ENCODE measurements at places on chromosomes 1 and 21.
A peak's percentile ranks its signal among the peaks of the same experiment; 100 is the strongest.

- no peak for DNase-seq
These were observed 663.7 kb downstream of the ADGRL2 start for GRCh38 chr1:82464362-82465001.

GRCh38 chr1:238239343-238239742, 348.6 kb upstream of the ZP4 start:
- no peak for DNase-seq

GRCh38 chr1:5579966-5580365, 412.3 kb downstream of the NPHP4 start:
- DNase-seq: no peak

DNA sequence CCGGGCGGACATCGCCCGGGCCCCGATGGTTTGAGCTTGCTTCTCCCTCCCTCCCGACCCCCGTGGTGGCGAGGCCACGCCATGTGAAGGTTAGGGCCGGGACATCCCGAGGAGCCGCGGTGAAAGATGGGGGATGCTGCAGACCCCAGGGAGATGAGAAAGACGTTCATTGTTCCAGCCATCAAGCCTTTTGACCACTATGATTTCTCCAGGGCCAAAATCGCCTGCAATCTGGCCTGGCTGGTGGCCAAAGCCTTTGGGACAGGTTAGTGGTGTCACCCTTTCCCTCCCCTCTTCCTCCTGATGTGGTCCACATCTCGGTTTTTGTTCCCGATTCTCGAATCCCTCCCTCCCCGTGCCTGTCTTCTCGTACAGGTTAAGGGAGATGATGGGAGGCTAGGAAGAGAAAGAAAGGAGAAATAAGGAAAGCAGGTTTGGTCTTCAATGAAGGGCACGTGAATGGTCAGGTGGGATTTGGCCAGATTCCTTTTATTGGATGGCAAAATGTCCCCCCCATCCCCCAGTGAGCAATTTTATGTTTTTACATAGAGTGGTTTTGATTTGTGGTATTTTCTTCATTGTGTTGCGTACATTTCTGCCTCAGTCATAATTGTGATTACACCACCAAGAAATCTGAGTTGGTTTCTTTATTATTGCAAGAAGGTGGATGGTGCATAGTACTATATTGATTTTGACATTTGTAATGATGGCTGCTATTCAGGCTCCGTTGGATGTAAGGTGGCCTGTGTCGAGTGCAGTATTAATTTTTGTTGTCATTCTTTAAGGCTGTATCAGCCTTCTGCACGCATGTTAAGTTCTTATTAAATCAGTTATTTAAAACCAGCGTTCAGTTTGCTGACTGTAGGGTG, 1.2 kb downstream of the CAMSAP2 start:
- DNase-seq: peak; percentile 68

DNA sequence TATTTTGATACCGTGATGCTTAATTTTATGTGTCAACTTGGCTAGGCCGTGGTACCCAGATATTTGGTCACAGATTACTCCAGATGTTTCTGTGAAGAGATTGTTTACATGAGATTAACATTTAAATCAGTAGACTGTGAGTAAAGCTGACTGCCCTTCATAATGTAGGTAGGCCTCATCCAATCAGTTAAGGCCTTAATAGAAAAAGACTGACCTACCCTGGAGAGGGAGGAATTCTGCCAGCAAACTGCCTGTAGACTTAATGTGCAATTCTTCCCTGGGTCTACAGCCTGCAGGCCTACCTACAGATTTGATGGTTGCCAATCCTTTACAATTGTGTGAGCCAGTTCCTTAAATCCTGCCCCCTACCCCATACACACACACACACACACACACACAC, 4.3 kb downstream of the SETSIP start:
- DNase-seq: no peak

- no peak for DNase-seq
These were observed 48.9 kb downstream of the SYF2 start for GRCh38 chr1:25183126-25183980.

- no peak for DNase-seq
These were observed 922 bp downstream of the CPT2 start for GRCh38 chr1:53197291-53198200.

DNA sequence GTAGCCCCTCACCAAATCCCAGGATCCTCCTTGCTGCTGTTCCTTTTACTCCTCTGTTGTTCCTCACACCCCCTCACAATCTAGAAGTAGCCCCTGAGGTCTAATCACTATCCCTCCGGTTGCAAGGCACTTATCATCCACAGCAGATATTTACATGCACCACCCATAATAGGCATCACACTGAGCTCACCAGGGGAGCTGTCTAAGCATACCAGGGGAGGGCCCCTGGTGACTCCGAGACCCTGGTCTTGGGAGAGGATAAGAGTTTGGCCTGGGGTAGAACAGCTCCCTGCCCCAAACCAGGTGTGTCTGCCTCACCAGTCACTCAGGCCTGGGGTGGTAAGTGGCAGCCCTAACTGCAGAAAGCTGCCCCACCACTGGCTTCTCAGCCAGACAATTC, 37.3 kb upstream of the ZC3H12A start:
- DNase-seq: no peak

- DNase-seq: peak; percentile 63
These were observed 20.9 kb downstream of the SLC1A7 start for GRCh38 chr1:53121319-53122172.

DNA sequence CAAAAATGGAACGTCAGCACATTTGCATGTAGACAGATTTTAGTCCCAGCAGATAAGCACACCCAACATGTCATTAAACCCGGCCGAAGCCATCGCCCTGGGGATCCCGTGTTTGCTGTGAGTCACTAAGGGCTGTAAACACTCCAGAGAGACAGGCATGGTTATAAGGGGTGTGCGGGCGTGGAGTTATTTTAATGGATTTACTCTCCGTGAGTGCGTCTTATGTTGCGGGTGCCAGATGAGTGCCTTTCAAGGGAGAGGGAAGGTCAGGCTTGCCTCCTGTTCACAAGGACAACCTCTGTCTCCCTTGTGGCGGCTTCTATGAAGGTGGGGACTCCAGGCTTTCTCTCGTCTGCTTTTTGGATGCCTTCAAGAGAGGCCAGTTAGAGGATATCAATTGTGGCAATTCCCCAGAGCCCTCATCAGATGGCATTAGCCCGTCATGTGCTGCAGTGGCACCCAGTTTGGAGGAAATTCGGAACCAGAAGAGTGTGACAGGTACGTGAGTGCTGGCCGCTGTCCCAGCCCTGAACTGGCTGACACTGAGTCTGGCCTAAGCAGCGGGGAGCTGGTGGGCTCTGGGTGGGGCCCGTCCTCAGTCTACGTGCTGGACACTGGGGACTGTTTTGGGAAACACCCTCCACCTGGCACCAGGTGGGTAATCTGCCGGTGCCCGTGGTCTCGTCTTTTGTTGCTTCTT, 223.8 kb upstream of the TMEM51 start:
- DNase-seq: no peak

- DNase-seq: no peak
These were observed 27.2 kb upstream of the MGST3 start for GRCh38 chr1:165603810-165604209.

DNA sequence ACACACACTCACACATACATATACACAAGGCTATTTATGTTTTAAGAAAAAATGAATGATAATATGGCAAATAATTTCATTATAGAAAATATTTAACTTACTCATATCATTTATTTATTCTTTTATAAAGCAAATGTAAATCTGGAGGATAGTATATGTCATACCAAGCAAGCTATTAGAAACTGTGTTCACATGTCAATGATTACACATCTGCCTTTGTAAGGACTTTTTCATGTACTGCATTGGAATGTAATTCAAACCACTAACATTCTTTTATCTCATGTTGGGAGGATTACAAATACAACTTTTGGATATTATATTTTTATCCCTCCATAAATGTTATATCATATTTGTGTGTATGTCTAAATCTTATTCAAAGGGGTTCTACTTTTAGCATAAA, 1887.4 kb downstream of the NCAM2 start:
- no peak for DNase-seq

- DNase-seq: no peak
These were observed 1157.6 kb upstream of the ADGRL4 start for GRCh38 chr1:80164150-80164549.

- DNase-seq: no peak
These were observed 37.1 kb upstream of the ANGPTL7 start for GRCh38 chr1:11151826-11152612.

- no peak for DNase-seq
These were observed 78.5 kb upstream of the DPYD start for GRCh38 chr1:97999320-97999719.

DNA sequence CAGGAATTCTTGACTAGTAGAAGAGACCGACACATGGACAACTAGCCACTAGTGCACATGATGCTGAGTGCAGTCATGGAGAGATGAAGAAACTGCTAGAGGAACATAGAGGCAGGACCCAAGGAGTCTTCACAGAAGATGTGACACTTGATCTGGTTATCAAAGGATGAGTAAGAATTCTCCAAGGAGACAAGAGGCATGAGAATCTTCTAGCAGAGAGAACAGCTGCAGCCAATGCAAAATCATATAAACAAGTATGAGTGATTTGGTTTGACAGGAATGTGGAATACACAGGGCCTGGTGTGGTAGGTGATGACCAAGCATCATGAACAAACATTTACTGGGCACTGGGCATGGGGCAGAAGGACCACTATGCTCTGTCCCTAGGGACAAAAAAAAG, 140.9 kb upstream of the CTTNBP2NL start:
- no peak for DNase-seq

DNA sequence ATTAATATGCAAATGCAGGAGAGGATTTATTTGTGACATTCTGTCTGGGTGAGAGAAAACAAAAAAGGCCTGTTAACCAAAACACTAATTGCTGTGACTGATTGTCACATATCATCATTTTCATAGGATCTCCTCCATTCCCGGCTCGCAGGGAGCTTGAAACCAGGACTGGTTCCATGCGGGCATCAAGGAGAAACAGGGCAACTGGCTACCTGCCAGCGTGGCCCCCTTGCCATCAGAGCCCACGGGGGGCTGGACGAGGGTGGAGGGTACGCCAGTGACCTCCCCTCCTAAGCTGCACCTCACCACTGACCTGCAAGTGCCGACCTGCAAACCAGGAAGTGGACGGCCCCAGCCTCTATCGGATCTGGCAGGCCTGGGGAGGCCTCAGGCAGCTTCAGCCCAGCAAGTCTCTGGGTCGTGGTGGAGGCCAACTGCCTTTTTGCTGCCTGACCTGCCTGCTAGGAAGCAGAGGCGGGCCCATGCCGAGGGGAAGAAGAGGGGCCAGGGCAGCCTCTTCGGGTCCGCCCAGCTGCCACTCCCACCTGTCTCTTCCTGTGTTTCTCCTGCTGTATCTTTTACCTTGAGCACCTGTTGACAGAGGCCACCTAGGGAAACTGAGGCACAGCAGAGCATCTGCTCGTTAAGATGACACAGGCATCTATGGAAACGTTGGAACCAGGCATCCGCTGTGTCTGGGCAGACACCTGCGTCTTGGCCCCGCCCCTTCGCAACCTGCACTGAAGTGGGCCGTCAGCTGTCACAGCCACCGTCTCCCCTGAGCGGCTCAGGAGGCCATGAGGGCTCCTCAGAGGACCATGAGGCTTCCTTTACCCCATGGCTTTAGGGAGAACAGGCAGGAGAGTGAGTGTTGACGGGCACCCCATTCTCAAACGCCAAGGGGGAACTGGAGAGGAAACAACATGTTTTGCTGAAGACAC, 74.8 kb downstream of the CASZ1 start:
- DNase-seq: no peak

DNA sequence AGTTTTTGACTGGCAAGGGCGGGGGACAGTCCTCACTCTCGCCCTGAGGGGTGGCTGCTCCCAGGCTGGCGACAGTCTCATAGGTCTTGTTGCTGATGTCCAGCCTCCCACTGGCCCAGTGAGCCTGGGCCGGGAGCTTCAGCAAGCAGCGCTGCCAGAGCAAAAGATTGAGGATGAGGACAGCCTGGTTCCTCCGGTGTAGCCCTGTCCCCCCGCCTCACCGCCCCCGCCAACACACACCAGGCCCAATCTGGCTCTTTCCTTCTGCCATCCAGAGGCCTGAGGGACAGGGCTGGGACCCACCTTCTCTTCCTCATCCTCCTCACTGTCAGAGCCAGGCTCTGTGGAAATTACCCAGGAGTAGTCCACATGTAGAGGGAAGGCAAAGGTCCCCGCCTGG, 8.6 kb upstream of the TCEA3 start:
- no peak for DNase-seq

- DNase-seq: peak; percentile 68
These were observed 44.0 kb upstream of the DISP3 start for GRCh38 chr1:11434926-11435325.

DNA sequence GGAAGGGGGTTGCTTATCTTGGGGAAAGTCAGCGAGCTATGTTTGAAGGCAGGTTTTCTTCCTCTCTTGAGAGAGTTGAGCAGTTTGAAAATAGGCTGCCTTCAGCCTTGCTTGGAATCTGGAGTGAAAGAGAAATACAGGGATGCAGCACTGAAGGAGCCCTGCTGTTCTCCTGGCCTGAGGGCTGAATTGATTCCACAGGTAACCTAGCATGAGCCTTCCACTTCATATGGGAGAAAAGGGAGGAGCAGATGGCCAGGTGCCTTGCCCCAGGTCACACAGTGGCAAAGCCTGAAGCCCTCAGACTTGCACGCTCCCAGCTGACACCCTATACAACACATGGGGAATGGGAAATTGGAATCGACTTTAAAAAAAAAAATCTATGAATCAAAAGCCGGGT, 88.0 kb upstream of the WLS start:
- DNase-seq: no peak

- DNase-seq: no peak
These were observed 1.4 kb upstream of the DPM3 start for GRCh38 chr1:155141749-155142148.

DNA sequence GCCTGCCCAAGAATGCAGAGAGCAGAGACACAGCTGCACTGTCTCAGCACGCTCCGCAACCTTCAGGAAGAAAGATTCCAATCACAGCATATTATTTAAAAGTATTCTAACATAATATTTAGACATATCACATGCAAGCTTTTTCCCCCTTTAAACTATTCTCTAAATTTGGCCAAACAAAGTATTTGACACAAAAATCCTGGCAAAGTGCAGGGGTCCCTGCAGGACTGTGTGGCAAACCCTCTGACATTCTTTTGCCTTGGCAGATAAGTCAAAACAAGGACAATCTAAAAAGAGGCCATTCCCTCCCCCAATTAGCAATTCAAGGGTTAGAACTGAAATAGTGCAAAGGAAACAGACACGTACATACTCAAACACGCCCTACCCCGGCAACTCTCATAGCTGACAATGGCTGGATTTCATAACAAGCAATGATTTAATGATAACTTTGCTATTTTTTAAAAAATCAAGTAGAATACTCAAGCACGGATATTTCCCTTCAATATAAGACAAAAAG, 225.3 kb downstream of the MRPL39 start:
- no peak for DNase-seq

- peak; percentile 40 for DNase-seq
These were observed 183.5 kb downstream of the RUNX1 start for GRCh38 chr21:34865400-34866241.

GRCh38 chr1:209554761-209555611, 28.5 kb upstream of the CAMK1G start:
- no peak for DNase-seq

All from retina (tissue), 1 donor.